ENCODE measurements at places on chromosomes 7 and 10.

GRCh38 chr10:18402853-18403252, 248.5 kb downstream of the NSUN6 start:
- DNase-seq: no peak

- DNase-seq: no peak
Observed at GRCh38 chr10:38174336-38174735, 80.2 kb downstream of the ZNF37A start.

DNA sequence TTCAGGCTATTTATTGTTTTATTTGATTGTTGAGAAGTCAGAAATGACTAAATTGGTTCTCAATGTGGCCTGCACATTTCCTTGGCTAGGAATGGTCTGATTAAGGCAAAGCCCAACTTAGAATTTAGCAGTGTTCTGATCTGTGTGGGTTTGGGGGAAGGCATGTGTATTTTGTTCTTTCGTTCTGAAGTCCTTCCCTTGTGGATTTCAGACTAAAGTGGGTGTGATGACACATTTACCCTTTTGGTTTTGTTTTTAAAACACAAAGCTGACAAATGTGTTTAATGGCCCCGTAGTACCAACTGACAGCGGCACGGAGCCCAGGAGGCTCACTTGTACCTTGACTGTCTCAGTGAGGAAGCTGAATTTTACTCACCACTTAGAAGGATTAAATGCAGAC, 452.3 kb upstream of the GALNT17 start:
- no peak for DNase-seq

GRCh38 chr10:129825826-129826225, 138.2 kb downstream of the EBF3 start:
- DNase-seq: no peak

DNA sequence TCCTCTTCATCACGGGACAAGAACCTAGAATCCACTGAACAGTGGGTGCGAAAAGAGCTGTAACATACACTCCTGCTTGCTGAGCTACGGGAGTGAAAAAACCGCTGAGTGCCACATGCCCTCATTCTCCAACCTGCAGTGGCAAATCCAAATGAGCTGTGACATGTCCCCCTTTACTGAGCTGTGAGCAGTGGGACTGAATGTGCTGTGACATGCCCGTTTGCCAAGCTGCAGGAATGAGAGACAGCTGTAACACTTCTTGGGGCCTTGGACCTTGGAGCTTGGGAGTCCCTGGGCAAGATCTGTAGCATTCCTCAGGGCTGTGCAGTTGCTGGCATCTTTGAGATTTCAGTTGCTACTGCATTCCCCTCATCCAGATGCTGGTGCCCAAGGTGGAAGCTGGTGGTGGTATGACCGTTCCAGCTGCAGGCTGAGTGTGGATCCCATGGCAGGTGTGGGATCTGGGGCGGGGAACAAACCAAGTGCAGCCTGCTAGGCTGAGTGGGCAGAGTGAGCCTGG, 85.0 kb downstream of the TMEM106B start:
- no peak for DNase-seq

DNA sequence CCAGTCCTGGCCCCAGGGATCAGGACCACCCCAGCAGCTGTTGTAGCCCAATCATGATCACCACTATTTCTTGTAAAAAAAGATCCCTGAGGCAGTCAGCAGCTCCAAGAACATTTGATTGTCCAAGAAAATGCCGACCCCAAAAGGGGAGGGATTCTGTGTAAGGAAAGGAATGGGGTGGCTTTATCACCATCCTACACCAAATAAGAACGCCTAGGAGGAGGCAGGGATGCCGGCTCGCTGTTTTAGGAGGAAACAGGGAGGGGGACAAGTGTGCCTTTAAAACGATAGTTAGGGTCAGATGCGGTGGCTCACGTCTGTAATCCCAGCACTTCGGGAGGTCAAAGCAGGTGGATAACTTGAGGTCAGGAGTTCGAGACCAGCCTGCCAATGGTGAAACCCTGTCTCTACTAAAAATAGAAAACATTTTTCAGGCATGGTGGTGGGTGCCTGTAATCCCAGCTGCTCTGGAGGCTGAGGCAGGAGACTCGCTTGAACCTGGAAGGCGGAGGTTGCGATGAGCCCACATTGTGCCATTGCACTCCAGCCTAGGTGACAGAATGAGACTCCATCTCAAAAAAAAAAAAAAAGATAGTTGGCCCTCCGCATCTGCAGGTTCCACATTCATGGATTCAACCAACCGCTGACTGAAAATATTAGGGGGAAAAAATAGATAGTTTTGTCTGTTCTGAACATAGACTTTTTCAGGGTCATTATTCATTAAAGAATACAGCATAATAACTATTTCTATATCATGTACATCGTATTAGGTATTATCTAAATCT, 63.6 kb downstream of the PDIA4 start:
- no peak for DNase-seq

GRCh38 chr10:104308439-104308903, 29.8 kb downstream of the ITPRIP start:
- no peak for DNase-seq

DNA sequence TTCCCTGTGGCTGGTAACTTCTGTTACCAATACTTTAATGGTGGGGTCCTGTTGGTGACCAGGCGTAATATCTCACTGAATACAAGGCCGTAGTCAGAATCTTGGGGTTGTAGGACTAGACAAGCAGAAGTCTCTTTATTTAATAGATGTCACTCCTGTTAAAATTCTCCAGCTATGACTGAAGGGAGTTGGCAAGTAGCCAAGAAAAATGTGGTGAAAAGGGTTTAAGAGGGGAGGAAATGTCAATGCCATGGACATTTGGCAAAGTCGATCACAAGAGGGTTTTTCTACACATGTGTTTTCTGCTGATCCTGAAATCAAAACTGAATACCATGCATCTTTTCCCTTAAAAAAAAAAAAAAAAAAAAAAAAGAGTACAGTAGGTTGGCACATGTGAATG, 533.5 kb downstream of the AUTS2 start:
- no peak for DNase-seq

- no peak for DNase-seq
Observed at GRCh38 chr10:113221756-113222168, 271.7 kb downstream of the TCF7L2 start.
